GM20000 (cell line): ENCODE measurements at places on chromosomes 1 and 21.

- DNase-seq = no peak
Measured at GRCh38 chr1:61481315-61481715, 243.6 kb downstream of the TM2D1 start.

- no peak for DNase-seq
Measured at GRCh38 chr1:232621050-232621449, 8.9 kb downstream of the SIPA1L2 start.

DNA sequence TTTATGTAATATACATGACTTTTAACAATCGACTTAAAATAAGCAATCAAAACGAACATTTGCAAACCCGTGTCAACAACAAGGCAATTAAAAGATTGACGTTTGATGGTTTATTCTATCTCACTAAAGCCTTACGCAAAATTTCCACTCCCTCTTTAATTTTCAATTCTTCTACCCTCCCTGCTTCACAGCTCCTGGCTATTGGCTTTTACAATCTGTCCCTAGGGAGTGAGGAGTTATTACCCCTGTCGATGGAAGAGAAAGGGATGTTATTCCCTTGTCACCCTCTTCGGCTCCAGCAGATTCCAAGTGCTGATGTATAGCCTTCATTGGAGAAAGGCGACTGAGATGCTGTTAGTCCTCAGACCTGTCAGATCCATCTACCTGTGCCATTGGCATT, 161.3 kb downstream of the ZNF281 start:
- no peak for DNase-seq

DNA sequence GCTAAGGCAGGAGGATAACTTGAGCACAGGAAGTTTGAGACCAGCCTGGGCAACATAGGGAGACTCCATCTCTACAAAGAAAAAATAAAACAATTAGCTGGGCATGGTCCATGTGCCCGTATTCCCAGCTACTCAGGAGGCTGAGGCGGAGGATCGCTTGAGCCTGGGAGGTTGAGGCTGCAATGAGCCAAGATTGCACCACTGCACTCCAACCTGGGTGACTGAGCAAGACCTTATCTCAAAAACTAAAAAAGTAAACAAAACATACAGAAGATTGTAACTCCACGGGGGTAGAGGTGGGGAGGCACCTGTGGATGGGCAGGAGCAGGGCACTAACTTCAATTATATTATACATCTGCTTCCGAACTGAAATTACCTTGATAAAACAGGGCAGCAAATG, 4.6 kb downstream of the S100B start:
- no peak for DNase-seq

DNA sequence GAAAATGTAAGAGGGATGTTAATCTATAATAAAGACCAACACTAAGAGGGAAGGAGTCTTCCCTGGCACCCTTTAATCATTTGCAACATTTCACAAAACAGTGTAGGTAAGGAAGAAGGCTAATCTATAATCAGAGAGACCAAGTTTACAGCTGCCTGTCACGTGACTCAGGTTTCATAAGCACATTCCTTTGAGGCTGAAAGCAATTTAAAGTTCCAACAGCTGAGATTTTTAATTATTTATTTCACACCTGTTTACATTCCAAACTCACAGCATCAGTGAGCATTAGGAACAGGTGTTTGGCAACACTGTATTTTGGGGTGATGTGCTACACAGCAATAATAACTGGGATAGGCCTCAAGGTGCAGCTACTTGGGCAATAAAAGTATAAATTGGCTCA, 75.7 kb upstream of the PGBD5 start:
- DNase-seq = no peak
